ENCODE measurements at places on chromosomes 13 and 19.

- DNase-seq: no peak
Observed at GRCh38 chr19:35108730-35109129, 6.9 kb upstream of the FXYD3 start.

GRCh38 chr19:10111405-10111811 lies at the start of gene P2RY11:
TSS of gene P2RY11 (plus strand) at chr19:10111693. CDS start at chr19:10111722, 29 bp downstream.
- no peak for DNase-seq

GRCh38 chr13:109821103-109821502 lies 34.7 kb upstream of the IRS2 start:
- DNase-seq: no peak

- no peak for DNase-seq
Observed at GRCh38 chr13:39415008-39415802, 187.8 kb downstream of the LHFPL6 start.

GRCh38 chr13:49607761-49608160 lies 20.5 kb upstream of the ARL11 start:
- DNase-seq: no peak

DNA sequence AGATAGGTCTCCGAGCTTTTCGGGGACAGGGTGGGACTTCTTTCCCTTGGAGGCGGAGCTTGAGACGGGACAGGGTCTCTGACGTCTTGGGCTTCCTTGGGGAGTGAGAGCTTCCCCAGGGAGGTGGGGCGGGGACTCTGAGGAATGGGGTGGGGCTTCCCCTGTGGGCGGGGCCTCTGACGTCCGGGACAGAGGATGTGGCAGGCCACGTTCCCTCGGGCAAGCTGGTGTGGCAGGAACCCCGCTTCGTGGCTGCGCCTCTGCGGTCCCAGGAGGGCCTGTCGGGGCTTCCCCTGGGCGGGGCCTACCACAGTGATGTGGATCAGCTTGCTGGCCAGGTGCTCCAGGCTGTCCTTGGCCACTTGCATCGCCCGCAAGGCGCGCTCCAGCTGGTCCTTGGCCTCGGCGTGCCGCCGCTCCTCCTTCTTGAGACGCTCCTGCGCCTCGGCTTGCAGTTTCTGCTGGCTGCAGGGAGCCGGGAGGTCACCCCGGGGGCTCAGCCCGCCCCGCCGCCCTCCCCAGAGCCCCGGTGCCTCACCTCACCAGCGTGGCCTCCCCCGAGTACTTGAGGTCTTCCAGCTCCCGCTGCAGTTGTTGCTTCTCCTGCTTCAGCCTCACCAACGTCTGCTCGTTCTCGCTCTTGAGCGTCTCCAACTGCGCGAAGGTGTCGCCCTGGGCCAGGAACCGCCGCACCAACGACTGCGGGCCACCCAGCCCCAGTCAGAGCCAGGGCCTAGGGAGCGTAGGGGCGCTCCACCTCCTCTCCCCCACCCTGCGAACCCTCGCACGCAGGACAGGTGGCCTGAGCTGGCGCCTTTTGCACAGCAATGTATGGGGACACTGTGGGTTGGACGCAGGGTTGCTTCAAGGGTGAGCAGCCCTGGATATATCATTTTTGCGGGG lies 3.3 kb upstream of the RGL3 start:
- no peak for DNase-seq

GRCh38 chr13:114077099-114077932 lies 55.1 kb downstream of the RASA3 start:
- DNase-seq: no peak

- DNase-seq: no peak
Observed at GRCh38 chr19:18074192-18074591, 12.5 kb downstream of the IL12RB1 start.

DNA sequence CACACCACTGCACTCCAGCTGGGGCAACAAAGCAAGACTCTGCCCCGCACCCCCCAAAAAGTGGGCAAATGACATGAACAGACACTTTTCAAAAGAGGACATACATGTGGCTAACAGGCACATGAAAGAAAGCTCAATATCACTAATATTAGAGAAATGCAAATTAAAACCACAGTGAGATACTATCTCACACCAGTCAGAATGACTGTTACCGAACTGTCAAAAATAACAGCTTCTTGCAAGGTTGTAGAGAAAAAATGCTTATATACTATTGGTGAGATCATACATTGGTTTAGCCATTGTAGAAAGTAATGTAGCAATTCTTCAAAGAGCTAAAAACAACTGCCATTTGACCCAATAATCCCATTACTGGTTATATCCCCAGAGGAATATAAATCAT lies 99.5 kb upstream of the SPATA13 start:
- DNase-seq: no peak

DNA sequence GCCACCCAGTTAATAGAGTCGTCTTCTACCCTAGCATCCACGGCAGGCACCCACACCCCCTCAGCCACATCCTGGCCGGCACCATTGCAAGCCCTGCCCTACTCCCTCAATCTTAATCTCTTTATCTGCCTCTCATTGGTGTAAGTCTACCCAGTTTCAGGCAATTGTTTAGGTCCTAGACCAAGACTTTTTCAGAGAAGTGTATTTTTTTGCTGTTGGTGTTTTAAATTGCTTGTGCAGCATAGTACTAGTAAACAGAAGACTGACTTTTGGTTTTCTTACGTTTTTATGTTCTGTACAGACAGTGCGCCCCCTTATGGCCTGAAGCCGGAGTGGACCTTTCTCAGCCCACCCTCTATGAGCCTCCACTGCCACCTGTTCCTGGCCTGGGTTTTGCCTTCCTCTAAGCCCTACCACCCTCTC lies 2.3 kb upstream of the LCP1 start:
- no peak for DNase-seq

GRCh38 chr13:37947419-37948140 lies 78.0 kb upstream of the TRPC4 start:
- no peak for DNase-seq
